ENCODE measurements at places on chromosomes 3 and 15.

- DNase-seq = no peak
Measured at GRCh38 chr15:98778960-98779359, 130.6 kb downstream of the IGF1R start.

DNA sequence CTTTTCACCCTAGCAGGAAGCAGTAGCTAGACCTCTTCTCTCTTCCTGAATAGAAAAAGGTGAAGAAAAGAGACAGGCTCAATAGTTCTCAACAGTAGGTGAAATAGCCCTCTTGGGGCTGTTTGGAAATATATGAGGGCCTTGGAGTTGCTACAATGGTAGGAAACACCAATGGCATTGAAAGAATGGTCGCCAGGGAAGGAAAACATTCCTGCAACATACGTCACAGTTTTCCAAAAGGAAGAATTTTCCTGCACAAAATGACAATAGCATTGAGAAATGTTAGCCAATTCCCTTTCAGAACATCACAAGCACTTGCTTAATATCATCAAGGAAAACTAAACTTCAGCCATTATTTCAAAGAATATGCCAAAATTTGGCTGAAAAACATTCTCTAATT is 484.5 kb downstream of the IGSF11 start:
- no peak for DNase-seq

- DNase-seq = no peak
Measured at GRCh38 chr15:78050826-78051225, 26.7 kb downstream of the TBC1D2B start.

- no peak for DNase-seq
Measured at GRCh38 chr15:48644827-48645557, 517 bp downstream of the FBN1 start.

- no peak for DNase-seq
Measured at GRCh38 chr3:148591525-148591924, 106.2 kb upstream of the AGTR1 start.

DNA sequence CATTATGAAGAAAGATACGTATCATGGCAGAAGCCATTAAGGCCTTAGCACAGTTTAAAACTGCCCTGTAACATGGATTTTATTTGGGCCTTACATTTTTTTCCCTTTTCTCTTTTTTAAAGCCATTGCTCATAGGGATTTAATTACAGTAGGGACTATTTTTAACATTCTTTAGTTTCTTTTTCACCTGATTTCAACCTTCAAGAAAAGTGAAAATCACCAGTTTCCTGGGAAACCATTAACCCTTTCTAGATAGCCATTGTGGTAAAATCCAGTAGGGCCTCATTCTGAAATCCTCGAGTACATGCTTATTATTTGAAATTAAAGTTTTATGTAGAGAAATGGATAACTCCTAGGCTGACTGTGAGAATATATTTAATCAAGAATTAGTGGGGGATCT is 3.1 kb downstream of the SPRED1 start:
- DNase-seq = no peak

DNA sequence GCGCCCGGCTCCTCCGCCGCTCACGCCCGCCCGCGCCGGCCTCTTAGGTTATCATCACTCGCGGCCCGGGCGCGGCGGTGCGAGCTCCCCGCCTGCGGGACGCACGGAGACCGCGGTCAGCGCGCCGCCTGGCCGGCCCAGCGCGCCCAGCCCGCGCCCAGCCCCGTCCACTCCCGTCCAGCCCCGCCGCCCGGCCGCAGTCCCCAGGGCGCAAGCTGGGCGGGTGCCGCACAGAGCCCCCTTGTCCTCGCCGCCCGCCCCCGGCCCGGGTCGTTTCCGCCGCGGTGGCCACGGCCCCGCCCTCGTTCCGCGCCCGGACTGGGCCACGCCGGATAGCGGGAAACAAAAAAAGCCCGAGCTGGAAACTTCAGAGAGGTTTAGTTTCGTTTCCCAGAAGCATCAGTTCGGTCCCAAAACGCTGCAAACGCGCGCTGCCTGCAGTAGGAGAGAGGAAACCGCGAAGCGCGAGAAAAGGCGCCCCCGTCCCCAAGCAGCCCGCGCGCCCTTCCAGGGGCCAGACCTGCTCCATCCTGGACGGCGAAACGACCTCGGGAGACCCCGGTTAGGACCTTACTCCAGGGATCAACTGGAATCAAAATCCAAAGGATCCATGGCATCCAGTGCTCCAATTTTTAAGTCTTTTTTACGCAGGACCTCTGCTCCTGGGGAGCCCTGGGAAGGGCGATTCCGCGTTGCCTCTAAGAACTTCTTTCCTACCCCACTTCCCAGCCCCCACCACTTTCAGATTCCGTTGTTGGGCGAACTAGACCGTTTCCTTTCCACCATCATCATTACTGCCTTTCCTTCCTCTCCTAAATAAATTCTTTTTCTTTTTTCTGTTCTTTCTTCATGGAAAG is at the start of gene ATP10A:
ATP10A (minus strand) TSS at position 217 of the 857 bp plus-strand sequence. CDS start 231 bp downstream, outside the sequence.
- DNase-seq = no peak

DNA sequence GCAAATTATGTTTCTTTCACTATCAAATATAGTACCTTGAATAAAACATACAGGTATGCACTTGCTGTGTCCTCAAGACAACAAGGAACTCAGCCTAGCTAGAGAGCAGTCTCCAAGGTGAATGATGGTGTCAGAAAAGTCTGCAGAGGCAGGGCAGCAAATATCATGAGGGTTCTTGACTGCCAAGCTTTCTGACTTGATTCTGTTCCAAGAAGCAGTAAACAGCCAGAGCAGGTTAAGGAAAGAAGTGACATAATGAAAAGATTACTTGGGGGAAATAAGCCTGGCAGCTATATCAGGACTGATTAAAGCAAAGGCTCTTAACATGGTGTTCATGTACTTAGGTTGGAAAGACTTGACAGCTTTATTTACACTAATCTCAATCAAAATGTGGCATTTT is 192.2 kb upstream of the GADL1 start:
- no peak for DNase-seq

DNA sequence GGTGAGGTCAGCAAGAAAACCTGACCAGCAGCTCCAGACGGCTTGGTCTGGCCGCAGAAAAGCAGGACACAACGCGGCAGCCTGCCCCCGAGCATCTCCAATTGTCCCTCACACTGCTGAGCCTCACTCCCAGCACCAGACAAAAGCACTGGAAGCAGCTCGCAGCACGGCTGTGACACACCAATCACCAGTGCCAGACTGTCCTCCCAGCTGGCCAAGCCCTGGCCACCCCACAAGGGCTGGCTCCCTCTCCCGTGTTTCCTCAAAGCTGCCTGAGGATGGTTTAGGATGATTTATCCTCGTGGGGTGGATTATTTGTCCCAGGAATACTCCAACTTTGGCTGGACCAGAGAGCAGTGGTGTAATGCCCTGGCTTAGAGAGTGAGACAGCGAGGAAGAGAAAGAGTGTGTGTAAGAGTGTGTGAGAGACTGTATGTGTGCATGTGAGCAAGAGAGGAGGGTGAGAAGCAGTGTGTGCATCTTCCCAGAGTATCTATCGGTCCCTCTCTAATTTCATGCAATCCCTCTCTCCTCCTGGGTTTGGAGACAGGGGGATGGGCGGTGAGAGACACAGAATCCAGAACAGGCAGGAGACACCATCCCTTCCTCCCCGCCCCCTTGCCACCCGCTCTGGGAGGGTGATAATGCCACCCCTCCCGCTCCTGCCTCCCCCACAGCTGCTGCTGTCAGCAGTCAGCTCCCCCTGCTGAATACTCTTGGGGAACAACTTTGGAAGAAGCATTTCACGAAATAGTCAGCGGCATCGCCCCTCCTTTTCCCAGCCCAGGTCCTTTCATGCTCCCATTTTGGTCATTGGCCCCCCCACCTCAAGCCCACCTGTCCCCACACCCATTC is 34.2 kb downstream of the SEMA5B start:
- no peak for DNase-seq

GRCh38 chr3:69896095-69896494 is 103.4 kb upstream of the SAMMSON start:
- DNase-seq = no peak

GRCh38 chr15:93640411-93640962 is 551.5 kb upstream of the RGMA start:
- no peak for DNase-seq

- no peak for DNase-seq
Measured at GRCh38 chr3:141594357-141594756, 107.5 kb downstream of the RASA2 start.

GRCh38 chr15:51828621-51829375 is 655 bp upstream of the TMOD3 start:
- DNase-seq = no peak

- peak; percentile 15 for DNase-seq
Measured at GRCh38 chr3:117045143-117045542, 335.6 kb downstream of the TUSC7 start.

- no peak for DNase-seq
Measured at GRCh38 chr3:185880600-185880999, 55.8 kb upstream of the IGF2BP2 start.

DNA sequence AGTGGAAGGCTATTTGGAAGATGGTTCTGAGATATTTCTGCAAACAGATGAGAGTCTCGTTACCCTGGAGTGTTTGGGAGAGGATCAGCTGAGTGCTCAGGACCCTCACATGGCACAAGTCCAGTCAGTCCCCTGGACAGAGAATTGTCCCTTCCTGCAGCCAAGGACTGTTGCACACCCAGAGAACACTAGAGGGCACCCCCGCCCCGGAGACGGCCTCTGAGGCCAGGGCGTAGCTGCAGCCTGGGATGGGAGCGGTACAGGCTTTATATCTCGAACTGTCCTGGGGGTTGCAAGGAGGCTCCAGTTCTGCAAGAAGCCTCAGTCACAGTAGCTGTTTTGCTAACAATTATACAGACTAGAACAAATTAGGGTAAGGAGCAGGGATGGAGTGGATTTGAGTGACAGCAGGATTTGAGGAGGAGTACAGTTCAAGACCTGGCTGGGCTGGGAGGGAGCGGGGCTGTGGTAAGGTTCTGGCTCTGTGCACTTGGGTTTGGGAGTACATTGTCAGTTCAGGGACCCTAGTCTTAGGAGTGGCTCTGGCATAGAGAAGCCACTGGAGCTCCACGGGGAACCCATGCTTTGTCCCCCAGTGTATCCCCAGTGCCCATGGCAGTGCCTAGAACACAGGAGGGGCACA is 67.6 kb upstream of the HACD2 start:
- peak; percentile 70 for DNase-seq

DNA sequence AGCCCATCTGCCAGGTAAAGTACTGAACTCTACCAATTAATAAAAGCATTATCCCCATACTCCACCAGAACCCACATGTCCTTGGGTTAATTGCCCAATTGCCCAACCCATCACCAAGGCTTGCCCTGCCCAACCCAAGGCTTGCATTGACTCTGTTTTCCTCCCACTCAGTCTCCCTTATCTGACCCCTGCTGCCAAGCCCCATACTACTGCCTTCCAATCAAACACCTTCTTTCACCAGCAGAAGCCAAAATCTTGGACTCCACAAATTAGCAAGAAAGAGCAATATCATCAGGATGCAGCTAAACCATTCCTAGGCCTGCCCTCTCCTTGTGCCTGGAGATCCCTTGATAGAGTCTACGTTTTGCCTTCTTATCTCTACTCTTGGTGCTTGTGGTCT is 602.9 kb downstream of the NTRK3 start:
- DNase-seq = no peak

DNA sequence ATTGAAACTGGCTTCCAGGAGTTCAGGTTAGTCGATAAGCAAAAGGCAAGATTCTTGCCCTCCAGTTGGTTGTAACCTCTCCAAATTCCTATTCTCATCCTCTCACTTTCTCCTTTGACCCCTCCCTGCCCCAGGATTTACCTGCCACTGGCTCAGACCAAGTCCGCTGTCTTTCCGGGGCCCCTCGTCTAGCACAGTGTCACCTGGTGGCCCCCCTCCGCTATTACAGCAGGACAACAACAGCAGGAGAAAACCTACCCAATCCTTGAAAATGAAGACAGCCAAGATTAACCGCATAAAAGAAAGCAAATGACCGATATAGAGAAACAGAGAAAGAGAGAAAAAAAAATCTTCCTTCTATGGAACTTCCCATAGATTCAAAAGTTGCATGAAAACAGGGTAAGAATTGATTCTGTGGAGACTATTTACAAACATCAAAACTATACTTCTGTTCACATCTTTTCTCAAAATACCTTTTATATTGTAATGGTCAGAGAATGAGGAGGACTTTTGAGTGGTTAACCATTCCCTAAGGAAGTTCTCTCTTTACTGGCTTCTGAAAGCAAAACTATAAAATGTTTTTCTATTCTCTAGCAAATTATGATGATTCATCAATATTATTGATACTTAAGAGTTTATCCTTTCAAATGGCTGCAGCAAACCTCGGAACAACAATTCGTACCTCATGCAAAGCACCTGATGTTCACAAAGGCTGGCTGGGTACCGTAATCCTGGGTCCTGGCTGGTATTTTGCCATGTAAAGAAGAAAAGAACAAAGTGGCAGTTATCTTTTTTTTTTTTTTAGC is 10.0 kb upstream of the ST8SIA2 start:
- no peak for DNase-seq

- DNase-seq = no peak
Measured at GRCh38 chr3:171658841-171659240, 151.4 kb downstream of the PLD1 start.

DNA sequence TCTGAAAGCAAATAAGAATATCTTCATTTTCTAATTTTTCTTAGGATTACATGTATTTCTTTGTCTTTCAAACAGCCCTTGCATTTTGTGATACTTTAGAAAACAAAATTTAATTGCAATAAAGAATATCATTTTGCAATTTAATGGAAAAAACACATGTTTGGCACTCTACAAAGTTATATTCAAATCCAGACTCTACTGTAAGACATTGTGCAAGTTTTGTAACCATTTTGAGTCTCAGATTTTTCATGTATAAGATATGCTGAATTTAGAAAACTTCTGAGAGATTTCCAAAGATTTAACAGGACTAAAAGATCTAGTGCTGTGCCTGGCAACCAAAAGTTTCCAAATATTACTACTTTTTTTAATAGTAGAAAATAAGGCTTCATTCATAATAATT is 187.1 kb upstream of the AGTR1 start:
- DNase-seq = no peak

GRCh38 chr3:159751752-159752151 is 236.9 kb upstream of the IL12A start:
- DNase-seq = no peak

GRCh38 chr15:51030649-51031316 is 63.9 kb downstream of the TNFAIP8L3 start:
- DNase-seq = no peak

DNA sequence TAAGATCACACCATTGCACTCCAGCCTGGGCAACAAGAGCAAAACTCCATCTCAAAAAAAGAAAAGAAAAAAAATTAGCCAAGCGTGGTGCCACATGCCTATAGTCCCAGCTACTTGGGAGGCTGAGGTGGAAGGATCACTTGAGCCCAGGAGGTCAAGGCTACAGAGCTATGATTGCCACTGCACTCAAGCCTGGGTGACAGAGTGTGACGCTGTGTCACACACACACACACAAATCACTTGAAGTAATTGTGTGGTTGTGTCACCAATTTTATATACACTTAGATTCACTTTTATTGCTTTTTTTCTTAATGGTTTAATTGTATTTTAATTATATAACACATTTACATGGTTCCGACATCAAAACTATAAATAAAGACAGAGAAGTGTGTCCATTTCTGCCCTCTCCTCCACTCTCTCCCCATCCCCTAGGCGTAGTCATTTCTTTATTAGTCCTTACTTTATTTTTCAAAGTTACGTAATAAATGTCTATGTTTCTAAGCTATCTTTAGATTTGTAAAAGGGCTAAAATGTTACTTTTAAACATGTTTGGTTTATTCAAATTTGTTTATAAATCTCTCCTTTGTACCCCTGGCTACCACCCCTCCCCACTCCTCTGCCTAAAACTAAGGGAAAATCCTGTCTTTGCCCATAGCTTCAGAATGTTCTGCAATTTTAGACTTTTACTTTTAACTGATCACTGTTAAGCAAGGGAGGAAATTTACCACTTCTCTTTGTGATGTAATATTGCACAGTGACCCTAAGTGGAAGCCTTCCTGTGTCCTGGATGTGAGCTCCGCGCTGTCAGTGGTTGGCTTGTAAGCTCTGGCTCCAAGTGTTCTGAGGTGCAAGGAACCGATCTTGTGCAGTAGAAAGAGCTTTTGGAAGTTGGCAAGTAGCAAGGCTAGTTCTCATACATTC is 10.8 kb upstream of the VILL start:
- no peak for DNase-seq
